ENCODE measurements at places on chromosomes 5 and 9. TPM values are rescaled to one million over a fixed set of nuclear protein-coding genes. Genes with fewer than 3 reads are reported as not detected.

DNA sequence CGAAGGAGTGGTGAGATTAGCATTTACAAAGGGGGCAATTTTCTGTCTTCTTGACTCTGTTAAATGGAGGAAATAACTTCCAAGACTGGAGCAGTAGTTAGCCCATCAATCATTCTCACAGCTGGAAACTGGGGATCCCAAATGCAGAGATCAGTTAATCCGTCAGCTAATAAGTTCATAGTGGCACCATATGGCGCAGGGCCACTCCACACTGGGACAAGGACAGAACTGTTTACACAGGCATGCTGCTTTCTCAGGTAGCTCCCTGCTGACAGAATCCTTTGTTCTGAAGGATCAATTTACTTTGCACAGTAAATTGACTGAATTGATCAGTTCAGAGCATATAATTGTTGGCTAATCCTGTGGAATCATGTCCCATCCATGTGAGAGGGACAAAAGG is 395.7 kb downstream of the TMEM161B start:
- no peak for DNase-seq

CDX1 gene
- 0.09 TPM for polyA plus RNA-seq

GRCh38 chr5:150131978-150132694 is 23.5 kb downstream of the PDGFRB start:
- DNase-seq = no peak

GRCh38 chr5:82597437-82597836 is 319.3 kb upstream of the RPS23 start:
- DNase-seq = no peak

DNA sequence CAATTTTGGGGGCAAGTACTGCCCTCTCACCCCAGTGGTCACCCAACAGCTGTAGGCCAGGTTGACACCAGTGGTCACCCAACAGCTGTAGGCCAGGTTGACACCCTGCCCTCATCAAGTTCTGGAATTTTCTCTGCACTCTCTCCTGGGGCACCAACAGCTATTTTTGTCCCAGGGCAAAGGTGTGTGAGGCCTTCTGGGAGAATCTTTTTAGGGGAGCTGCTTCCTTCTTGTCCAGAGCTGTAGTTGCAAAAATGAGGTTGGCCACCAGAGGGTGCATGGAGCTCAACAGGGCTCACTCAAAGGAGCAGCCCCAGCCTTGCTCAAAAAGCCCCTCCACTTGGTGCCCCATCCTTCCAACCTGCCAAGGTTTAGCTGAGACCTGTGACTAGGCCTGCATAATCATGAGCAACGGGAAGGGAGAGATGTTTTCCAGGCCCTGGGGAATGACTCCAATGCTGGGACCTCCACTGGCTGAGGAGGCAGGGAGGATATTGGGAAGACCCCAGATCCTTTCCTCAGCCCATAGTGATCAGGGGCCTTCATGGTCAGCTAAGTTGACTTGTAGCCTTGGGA is 10.6 kb upstream of the P4HA2 start:
- DNase-seq = peak; percentile 73

- peak; percentile 53 for DNase-seq
These were observed 33.1 kb downstream of the APTX start for GRCh38 chr9:32968101-32969011.

All from lung (tissue), 17 donors.